Osteoblast (primary cell): ENCODE measurements at places on chromosomes 11 and 22. TPM values are rescaled to one million over a fixed set of nuclear protein-coding genes. Genes with fewer than 3 reads are reported as not detected.

- peaks cover 11% of the 10 kb centered on the region for H3K36me3 ChIP-seq
- peaks cover 20% of the 10 kb centered on the region for H3K4me1 ChIP-seq
Observed at GRCh38 chr22:26477341-26477731, 6.2 kb downstream of the HPS4 start.

DNA sequence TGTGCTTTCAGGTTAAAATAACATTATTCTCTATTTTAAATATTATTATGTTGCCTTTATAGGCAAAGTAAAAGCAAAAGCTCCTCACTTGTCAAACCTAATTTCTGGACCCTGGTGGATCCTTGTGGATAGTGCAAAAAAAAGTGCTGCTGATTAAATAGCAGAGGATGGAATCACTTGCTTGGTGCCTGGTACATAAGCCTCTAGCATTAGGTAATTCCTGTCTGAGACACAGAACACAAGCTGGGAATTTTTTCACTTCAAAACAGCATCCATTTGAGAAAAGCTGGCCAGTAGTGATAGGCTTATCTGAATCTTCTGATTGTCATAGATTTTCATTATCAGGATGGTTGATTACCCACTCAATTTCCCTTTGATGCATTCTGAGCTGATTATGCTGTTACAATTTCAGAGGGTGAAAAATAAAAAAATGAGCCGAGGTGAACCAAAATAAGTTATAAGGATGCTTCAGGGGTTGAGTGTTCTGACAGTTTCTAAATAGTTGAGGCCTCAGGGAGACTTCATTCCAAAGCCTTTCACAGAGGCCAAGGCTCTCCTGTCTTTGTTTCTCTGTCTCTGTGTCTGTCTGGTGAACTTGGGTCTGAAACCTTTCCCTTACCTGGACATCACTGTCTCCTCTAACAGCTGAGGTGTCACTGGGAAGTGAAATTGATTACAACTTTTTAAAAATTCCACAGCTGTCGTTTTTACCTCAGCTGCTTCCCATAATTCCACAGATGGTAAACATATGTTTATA is 242.9 kb downstream of the NELL1 start:
- H3K36me3 ChIP-seq: no peaks in the 10 kb centered on the region
- no peak overlapping the region for H3K4me3 ChIP-seq
- H3K27me3 ChIP-seq: no peaks in the 10 kb centered on the region
- no peaks in the 10 kb centered on the region for H3K4me1 ChIP-seq
- DNase-seq: no peak

- H3K27ac ChIP-seq: no peak overlapping the region
- DNase-seq: no peak
- H3K36me3 ChIP-seq: no peaks in the 10 kb centered on the region
- no peaks in the 10 kb centered on the region for H3K4me1 ChIP-seq
- H3K4me3 ChIP-seq: no peak overlapping the region
- peaks cover 20% of the 10 kb centered on the region for H3K27me3 ChIP-seq
Observed at GRCh38 chr11:11250470-11250869, 102.6 kb downstream of the CSNK2A3 start.

DNA sequence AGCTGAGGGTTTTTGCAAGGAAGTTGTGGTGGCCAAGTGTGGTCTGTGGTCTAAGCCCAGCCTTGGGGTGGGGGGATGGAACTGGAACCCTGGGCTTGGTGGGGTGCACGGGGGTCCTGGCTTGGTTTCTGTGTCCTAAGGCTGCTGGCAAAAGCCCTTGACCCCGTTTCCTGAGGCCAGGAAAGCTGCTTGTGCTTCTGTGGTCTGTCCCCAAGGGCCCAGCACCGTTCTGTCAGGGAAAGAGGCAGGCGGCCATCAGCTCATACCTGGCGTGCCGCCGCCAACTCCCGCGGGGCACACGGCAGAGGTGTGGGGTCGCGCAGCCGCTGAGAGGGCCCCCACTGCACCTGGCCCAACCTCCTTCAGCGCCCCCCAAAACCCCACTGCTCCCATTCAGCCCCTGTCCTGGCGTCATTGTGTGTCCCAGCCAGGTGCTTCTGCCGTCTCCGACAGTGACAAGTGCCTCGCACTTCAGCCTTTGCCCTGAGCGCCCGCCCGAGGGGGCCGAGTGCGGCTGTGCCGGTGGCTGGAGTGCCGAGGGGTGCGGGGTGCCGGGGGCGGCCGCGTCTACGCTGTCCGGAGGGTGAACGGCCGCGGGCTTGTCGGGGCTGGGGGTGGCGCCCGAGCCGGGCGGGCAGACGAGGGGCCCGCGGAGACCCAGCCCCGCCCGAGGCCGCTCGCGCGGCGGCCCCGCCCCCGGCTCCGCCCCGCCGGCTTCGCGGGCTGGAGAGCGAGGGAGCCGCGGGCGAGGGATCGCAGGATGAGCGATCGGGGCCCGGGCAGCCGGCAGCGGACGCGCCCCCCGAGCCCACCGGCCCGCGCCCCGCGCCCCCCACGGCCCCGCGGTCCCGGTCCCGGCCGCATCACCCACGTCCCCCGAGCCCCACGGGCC is at the start of gene CNIH2:
TSS of gene CNIH2 (plus strand) at position 705 of the 892 bp plus-strand sequence. CDS start 282 bp downstream, outside the sequence.
- peak; percentile 98 for DNase-seq
- peaks cover 3% of the 10 kb centered on the region for H3K4me1 ChIP-seq
- H3K36me3 ChIP-seq: peaks cover 31% of the 10 kb centered on the region
- H3K4me3 ChIP-seq: peak within 1 kb of the TSS; percentile 37
- peaks cover 6% of the 10 kb centered on the region for H3K27me3 ChIP-seq
- no peak within 1 kb of the TSS for H3K27ac ChIP-seq

DNA sequence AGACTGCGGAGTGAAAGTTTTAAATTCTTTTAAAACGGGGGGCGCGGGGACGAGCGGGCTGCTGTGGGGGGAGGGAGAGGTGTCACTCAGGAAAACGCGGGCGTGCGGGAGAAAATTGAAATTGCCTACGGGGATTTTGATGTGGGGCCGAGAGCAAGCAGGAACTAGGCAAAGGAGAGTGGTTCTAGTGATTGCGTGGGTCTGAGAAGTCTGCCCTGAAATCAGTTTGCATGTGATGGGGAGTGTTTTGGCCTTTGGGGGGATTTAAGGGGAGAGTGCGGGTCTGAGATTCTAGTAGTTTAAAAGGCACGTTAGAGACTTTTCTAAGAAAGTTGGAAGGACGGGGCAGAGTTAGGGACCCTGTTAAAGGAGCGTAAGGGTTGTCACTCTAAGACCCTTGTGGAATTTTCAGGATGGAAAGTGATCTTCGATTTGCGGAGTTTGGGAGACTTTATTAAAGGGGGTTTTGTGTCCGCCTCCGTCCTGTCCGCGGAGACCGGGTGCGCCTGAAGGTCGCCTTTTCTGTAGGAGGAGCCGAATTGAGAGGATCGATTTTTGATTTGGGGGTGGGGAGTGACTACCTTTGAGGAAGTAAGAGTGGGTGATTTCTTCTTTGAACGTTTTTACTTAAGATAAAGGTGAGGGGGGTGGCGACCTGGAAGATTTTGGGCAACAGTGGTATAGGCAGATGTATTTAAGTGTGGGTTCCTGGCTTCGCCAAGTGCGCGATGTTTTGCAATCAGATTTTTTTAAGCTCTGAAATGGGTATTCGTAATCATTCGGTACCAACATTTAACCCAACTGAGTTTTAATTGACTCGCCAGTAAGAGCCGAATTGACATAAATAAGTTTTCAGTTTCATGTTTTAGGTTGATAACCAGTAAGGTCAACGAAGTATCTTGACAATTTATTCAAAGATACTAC is 1.1 kb downstream of the EED start:
- no peaks in the 10 kb centered on the region for H3K36me3 ChIP-seq
- H3K4me3 ChIP-seq: peak overlapping the region; percentile 79
- peaks cover 4% of the 10 kb centered on the region for H3K4me1 ChIP-seq
- peak; percentile 61 for DNase-seq
- peaks cover 6% of the 10 kb centered on the region for H3K27me3 ChIP-seq

DNA sequence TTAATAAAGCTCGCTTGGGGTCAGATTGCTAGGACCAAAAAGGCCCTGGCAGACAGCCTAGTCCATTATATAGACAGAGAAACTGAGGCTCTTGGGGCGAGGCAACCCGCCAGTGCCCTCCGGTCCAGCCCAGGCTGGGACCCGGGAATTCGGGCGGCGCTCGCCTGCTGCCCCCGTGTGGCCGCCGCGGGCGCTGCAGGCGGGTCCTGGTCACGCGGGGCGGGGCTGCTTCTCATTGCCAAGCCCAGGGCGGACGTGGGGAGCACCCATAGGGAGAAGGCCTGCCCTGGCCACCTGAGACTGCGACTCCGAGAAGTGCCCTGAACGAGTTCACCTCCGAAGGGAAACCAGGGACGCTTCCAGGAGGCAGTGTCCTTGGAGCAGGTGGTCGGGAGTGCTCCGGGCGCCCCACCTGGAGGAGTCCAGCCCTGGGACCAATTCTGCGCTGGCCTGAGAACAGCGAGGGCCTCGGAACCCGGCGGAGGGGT is 36.0 kb upstream of the CSNK1E start:
- no peaks in the 10 kb centered on the region for H3K27me3 ChIP-seq
- no peaks in the 10 kb centered on the region for H3K36me3 ChIP-seq
- peaks cover 4% of the 10 kb centered on the region for H3K4me1 ChIP-seq
- H3K27ac ChIP-seq: no peak overlapping the region

Gene MPPED1
- not detected in 2 replicates for total RNA-seq

Gene PRG3
- not detected in 2 replicates for total RNA-seq
